ENCODE measurements at places on chromosomes 16 and 17.
A peak's percentile ranks its signal among the peaks of the same experiment; 100 is the strongest.

GRCh38 chr16:22360963-22361659 is 13.3 kb downstream of the CDR2 start:
- no peak for DNase-seq

- no peak for DNase-seq
These were observed at the start of gene BAIAP3 for GRCh38 chr16:1333149-1333812. Gene BAIAP3 (plus strand): TSS chr16:1333645. CDS start chr16:1338550, 4,905 bp downstream.

- DNase-seq: no peak
These were observed 19.4 kb downstream of the GNGT2 start for GRCh38 chr17:49190932-49191331.

DNA sequence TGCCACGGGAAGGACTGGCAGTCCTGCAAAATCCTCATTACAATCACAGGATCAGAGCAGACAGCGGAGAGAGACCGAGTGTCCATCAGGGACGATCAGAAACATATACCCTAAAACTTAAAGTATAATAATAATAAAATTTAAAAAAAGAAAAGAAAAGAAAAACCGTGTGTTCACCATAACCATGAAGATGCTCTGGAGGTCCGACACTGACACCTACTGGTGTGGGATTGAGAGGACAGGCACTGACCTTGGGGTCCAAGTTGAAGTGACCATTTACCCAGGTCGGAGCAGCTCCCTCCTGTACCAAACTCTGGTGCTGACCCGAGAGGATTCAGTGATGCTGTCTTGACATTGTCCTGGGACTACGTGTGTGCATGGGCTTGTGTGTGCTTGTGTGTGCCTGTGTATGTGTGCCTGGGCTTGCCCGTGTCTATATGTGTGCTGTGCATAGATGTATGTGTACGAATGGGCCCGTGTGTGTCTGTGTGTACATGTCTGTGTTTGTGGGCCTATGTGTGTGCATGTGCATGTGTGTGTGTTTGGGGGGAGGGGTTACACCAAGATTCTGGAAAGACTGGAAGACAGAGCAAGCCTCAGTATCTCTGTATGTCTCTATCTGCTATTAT is 10.0 kb upstream of the CD300LD start:
- DNase-seq: no peak

- DNase-seq: no peak
These were observed 19.1 kb upstream of the DOC2B start for GRCh38 chr17:200586-200985.

GRCh38 chr17:79095345-79096055 is 20.9 kb downstream of the ENGASE start:
- no peak for DNase-seq

DNA sequence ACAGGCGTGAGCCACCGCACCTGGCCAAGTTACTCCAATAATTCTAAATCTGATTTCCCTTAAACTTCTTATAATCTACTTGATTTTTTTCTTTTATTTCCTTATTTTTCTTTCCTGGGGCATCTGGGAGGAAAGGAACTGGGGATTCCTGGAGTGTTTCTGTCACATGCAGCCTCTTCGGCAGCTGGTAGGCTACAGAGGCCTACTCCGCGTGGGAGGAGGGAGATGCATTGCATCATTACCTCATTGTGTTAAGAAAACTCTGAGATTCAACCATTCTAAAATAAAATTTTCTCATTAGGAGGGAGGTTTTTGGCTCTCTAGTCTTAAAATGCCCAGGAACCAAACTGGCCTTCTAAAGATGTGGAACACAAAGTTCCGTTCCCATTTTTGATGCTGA is 64.0 kb downstream of the SOX9 start:
- no peak for DNase-seq

- no peak for DNase-seq
These were observed 8.4 kb downstream of the LRRC3C start for GRCh38 chr17:39935909-39936308.

DNA sequence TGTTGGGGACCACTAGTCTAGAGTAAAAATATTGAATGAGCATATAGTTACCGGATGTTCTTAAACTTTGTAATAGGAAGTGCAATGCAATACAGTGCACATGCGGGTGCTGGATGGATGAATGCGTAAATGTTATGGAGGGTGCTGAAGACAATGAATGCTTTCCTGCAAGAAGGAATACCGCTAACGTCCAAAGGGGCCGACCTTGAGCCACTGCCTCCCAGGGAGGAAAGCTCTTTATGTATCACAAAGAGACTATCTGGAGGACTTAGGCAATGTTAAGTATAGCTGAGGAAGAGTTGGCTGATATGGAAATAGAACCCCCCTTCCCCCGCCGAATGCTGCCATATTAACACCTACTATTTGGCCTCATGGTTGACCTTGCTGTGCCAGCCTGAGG is 27.5 kb upstream of the SHCBP1 start:
- no peak for DNase-seq

DNA sequence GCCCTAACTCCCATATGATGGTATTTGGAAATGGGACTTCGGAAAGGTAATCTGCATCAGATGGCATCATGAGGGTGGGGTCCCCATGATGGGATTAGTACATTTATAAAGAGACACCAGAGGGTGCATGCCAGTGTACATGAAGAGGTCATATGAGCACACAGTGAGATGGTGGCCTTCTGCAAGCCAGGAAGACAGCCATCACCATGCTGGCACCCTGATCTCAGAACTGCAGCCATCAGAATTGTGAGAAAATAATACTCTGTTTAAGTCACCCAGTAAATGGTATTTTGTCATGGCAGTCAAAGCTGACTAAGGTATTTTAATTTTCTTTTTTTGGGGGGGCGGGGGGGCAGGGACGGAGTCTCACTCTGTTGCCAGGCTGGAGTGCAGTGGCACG is 47.1 kb upstream of the ABCA10 start:
- DNase-seq: no peak

- DNase-seq: no peak
These were observed 38.3 kb downstream of the CYB561 start for GRCh38 chr17:63407741-63408330.

DNA sequence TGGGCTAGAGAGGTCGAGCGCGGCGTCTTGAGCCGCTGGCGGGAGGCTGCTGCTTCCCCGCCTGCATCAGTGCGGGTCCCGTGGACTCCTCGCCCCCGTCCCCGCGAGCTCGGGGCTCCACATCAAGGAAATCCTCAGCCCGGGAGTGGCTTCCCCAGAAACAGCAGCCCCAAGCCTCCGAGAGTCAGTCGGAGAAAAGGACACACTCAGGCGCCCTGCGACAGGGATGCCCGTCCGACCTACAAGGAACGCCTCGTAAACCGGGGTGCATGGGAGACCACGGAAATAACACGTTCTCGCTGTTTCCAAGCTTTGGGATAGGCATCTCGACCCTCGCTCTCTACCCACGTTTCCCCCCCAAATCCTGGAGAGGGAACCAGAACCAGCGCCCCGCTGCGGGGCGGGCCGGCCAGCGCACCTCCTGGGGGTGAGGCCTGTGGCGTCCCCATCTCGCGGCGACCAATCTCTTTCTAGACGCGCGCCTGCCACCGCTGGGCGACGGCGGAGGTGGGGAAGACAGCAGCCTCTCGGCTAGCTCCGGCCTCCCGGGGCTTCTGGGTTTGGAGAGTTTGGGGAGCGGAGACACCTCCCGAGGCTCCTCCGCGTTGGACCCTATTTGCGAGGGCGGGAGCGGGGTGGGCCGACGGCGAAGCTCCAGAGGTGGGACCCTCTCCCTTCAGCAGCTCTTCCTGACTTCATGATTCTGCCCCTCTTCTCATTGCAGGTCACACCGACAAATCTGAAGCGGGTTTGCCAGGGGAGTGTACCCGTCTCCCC is 759 bp upstream of the TP53I13 start:
- peak; percentile 83 for DNase-seq

GRCh38 chr17:68200689-68201417 is 47.0 kb upstream of the AMZ2 start:
- peak; percentile 83 for DNase-seq

GRCh38 chr16:48272837-48273421 is 25.6 kb upstream of the ABCC11 start:
- no peak for DNase-seq

- DNase-seq: no peak
These were observed 13.5 kb downstream of the SCO1 start for GRCh38 chr17:10683853-10684252.

- no peak for DNase-seq
These were observed 57.8 kb downstream of the NEUROD2 start for GRCh38 chr17:39549747-39550573.

GRCh38 chr17:59440757-59441463 is 109.5 kb downstream of the YPEL2 start:
- peak; percentile 94 for DNase-seq

GRCh38 chr16:89785523-89786155 is 30.8 kb downstream of the FANCA start:
- no peak for DNase-seq

All from suprapubic skin (tissue), 4 donors.